ENCODE measurements at places on chromosomes 1 and 21.

DNA sequence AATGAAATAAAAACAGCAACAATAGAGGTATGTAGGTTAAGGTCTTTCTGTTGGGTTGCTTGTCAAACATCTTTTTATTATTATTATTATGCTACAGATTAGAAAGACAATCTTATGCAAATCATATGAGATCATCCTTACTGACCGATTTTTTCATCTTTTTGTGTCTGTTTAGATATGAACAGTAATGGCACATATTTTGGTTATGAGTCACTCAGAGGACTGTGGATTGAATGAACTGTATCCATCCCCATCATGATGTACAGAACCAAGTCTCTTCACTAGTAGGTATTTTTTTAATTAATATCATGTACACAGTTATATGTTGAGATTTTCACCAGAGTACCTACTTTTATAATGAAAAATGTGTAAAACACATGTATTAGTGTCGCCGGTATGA, 159.1 kb downstream of the CHRM3 start:
- no peak for DNase-seq

DNA sequence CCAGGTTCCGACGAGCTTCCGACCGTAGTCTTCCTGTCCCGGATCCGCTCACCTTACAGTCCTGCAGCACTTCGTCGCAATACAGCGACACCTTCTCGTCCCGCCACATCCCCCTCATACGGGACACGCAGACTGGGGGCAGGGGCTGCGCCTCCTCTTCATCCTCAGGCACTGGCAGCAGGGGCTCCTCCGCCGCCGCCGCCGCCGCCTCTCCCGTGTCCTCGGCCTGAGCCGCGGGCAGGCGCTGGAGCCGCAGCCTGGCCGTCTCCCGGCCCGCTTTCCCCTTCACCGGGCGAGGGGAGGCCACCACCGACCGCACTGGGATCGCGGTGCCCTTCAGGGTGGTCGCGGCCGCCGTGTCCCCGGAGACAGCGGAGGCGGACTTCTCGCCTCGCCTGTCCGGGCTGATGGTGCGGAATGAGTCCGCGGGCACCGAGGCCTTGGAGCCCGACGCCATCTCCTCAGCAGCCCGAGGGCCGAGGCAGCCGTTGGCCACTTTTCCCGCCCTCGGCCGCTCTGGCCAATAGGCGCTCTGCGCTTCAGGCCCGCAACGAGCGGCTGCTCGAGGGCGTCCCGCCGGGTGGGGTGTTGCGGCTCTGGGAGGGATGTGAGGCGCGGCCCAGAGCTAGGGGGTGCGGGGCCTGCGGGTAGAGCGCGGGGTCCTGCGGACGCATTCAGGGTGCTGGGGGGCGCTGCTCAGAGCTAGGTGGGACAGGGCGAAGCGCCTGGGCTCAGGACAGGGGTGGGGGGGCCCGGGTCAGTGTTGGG, at the start of gene SHCBP1L:
TSS of gene SHCBP1L (minus strand) at position 490 of the 768 bp plus-strand sequence. CDS start at position 457, 33 bp downstream.
- DNase-seq: no peak

DNA sequence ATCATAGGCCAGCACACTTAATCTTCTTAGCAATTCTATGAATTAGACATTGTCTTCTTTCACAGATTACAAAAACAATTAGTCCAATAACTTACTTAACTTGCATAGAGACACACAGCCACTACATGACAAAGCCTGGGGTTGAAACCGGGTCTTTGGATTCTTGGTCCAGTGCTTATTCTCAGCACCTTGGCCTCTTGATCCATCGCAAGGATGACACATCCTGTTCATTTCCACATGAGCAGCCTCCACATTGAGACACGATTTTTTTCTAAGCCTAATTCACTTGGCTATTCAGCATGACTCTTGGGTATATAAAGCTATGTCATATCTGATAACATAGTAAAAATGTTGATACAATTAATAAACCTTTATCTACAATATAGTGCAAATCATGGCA, 221.0 kb upstream of the FOXD3 start:
- DNase-seq: no peak

DNA sequence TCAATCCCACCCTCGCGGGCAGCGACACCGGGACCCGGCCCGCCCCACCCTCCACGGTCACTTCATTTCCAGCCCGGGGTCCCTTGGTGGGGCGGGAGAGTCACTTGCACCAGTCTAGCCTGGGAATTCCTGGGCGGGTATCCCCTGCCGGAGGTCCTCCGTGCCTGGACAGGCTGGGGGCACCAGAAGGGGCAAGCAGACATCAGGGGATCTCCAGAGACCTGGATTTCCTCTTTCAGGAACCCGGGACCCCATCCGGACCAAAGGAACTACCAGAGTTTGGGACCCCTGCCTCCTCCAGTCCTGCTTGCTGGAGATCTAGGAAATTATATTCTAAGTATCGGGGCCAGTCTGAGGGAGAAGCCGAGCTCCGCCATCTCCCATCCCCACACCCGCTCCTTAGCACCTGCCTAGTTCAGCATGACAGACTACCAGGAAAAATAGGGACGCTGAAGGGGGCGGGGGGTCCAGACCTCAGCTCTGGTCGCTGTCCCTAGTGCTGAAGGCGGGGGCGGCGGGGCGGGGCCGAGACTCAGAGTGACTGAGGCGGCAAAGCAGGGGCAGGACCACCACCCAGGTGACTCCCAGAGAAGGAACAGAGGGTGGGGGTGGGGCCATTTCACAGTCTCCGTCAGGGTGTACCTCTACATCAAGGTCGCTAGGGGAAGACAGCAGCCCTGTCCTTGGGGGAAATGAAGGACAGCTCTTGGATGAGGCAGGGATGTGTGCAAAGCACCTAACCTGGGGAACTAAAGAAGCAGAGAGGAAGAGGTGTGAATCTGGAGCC, 832 bp downstream of the HCN3 start:
- no peak for DNase-seq

GRCh38 chr1:164617377-164618201, 58.6 kb downstream of the PBX1 start:
- DNase-seq: no peak

GRCh38 chr21:29299916-29300806, 1.4 kb downstream of the BACH1 start:
- DNase-seq: peak; percentile 97

DNA sequence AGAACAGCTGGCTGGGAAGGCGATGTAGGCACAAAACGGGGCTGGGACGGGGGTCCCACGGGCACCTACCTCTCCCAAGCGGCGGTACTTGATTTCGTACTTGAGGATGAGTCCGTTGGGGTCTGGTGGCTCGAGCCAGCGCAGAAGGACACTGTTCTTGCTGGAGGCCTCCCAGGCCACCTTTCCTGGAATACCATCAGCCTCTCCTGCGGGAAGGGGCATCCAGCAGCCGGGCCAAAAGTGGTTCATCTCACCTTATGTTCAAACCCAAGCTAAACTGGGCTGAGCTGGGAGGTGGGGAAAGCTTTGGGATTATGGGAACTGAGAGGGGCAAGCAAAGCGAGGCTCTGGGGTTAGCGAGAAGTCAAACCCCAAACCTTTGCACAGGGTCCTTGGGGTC, 14.3 kb downstream of the INSRR start:
- DNase-seq: no peak

GRCh38 chr1:161498646-161499045, 6.6 kb upstream of the FCGR2A start:
- no peak for DNase-seq

DNA sequence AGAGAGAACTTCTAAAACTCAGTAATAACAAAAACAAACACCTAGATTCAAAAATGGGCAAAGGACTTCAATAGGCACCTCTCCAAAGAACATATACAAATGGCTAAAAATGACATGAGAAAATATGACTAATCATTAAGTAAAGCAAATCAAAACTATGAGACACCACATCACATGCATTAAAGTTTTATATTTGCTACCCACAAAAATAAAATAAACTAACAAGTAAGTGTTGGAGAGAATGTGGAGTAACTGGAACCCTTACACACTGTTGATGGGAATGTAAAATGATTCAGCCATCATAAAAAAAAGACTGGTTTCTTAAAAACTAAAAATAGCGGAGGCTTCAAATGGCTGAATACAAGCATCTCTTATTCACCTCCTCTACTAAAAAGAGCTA, 262.1 kb upstream of the PKN2 start:
- DNase-seq: no peak

GRCh38 chr1:51877434-51878307, 856 bp downstream of the NRDC start:
- peak; percentile 41 for DNase-seq

DNA sequence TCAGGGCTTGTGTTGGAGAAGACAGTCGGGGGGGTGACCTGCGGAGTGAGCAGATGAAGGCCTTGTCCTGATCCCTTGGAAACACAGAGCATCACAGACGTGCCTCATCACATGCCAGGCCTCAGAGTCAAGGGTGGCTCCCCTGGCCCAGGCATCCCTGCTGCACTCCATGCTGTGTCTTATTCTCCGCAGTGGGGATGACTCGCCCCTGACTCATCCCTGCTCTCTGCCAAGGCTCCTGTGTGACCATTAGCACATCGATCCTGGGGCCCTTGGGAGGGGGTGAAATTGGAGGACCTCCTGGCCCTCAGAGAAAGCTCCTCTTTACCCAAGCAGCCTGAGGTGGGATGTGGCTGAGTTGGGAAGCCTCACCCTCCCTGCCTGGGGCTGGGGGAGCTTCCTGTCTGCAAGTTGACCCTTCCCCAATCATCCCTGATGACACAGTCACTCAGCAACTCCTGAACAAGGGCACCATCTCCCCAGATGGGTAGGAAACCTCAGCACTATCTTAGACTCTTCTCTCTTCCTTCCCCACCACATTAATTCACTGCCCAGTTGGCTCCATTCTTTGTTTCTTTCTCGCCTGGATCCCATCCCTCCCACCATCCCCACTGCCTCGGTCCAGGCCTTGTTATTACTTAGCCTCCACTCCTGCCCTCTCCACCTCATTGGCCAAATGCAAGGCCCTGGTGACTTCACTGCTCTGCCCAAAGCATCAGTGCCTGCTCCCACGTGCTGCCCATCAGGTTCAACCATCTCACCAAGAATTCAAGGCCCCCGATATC, 74.6 kb downstream of the CAMK2N1 start:
- peak; percentile 92 for DNase-seq

- DNase-seq: no peak
These were observed 791.6 kb upstream of the RGS18 start for GRCh38 chr1:191366686-191367085.

- no peak for DNase-seq
These were observed 96.8 kb downstream of the INTS7 start for GRCh38 chr1:211938561-211938997.

DNA sequence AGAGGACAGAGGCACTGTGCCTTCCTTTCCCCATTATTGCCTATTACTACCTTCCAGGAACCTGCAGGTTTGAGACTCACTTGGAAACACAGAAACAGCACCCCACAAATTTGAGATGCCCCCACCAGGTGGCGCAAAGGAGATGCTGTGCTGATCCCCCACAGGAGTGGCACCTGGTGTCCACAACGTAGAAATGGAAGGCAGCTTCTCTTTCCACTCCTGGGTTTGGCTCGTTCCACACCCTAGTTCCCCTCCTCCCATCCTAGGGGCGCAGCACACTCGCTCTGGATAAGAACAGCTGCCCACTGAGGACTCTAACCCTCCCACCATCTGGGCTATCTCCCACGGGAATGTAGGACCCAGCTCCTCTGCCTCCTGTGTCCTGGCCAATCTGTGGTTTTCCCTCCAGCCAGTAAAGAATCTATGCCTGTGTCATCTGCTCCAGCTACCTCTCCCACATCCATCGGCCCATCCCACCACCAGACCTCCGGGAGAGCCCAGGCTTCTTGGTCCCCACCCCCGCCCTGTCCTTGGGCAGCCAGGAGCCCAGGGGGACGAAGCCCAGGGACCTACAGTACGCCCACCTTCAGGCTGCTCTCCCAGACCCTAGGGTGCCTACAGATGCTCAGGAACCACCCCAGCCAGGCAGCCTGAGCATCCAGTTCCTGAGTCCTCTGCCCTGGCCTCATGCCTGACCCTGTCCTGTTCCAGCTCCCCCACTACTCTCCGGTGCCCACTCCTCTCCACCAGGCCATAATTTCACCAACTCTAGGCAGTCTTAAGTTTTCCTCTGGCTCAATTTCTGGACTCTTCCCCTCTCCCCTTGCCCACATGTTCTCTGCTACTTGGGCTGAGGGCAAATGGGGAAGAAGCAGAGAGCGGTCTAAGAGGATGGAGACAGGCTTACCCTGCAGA, 549 bp downstream of the THBS3 start:
- DNase-seq: peak; percentile 76

GRCh38 chr1:145846201-145846612, 777 bp downstream of the NUDT17 start:
- peak; percentile 27 for DNase-seq

DNA sequence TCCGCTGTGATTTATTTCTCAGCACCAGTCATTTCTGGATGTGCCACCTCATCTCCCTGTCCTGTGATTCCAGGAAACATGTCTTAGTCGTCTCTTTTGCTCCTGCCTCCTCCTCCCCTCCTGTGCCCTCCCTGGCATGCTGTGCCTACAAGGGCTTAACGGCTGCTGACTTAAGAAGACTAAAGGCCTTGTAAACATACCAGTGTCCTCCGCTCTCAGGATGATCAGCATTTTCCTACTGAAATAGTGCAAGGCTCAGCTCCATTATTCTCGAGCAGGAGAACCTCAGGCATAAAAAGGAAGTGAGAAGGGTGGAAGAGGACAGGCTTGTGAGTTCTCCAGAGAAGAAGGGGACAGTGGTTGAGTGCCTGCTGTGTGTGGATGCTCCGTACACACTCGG, 61.6 kb upstream of the RUNX3 start:
- DNase-seq: no peak

DNA sequence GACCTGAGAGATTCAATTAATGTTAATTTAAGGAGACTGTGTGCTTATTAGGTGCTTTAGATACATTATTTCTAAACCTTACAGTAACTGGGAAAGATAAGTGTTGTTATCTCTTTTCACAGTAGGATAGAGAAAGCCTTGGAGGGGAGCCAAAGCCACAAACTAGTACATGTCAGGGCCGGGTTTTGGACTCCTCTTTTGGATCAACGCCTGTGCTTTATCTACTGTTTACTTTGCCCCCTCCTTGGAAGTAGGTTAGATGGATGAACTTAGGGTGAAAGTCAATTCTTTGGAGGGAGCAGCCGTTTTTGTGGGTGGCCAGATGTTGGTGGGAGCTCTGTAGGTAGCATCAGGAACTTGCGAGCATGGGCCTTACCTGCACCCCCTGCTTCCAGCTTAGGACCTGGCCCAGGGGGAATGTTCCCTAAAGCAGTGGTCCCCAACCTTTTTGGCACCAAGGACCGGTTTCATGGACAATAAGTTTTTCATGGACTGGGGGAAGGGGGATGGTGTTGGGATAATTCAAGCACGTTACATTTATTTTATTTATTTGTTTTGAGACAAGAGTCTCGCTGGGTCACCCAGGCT, 1.7 kb downstream of the HHAT start:
- no peak for DNase-seq

DNA sequence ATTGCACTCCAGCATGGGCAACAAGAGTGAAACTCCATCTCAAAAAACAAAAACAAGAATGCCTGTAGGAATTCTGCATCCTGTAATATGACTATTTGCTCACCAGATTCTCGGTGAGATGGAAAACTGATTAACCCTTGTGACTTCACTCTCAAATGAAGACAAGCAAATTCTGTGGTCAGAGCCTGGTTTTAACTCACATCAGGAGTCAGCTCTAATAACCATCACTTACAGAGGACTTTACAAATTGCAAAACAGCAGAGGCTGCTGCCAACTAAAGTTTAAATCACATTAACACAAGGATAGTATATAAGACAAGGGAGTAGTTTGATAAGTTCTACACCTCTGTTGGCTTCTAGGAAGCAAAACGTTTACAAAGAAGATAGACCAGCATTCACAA, 35.7 kb upstream of the FAM163A start:
- no peak for DNase-seq

- DNase-seq: no peak
These were observed 82.6 kb upstream of the MAP10 start for GRCh38 chr1:232722626-232723025.

GRCh38 chr1:29365906-29366670, 129.8 kb downstream of the PTPRU start:
- no peak for DNase-seq

- DNase-seq: no peak
These were observed 54.2 kb upstream of the SSBP3 start for GRCh38 chr1:54460351-54460750.
